H7 (cell line): ENCODE measurements at places on chromosomes 3 and 15. TPM values are rescaled to one million over a fixed set of nuclear protein-coding genes. Genes with fewer than 3 reads are reported as not detected.
A peak's percentile ranks its signal among the peaks of the same experiment; 100 is the strongest.

GRCh38 chr3:170367797-170368196 is 10.3 kb downstream of the SKIL start:
- DNase-seq = no peak

DNA sequence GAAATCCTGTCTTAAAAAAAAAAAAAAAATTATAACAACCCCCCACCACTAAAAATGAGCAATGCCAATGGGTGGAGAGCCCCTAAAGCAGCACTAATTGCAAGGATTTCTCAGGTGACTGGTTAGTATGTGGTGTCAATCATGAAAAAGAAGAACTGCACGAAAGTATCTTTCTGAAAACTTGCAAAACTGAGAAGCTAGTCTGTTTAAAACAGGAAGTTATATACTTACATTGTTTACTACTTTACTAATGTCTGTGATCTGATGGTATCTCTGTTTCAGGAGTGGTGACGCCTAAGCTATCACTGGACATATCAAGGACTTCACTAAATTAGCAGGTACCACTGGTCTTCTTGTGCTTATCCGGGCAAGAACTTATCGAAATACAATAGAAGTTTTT is at the start of gene CCR3:
TSS of gene CCR3 (plus strand) at position 341 of the 400 bp plus-strand sequence. CDS start 22,699 bp downstream, outside the sequence.
- DNase-seq = no peak

DNA sequence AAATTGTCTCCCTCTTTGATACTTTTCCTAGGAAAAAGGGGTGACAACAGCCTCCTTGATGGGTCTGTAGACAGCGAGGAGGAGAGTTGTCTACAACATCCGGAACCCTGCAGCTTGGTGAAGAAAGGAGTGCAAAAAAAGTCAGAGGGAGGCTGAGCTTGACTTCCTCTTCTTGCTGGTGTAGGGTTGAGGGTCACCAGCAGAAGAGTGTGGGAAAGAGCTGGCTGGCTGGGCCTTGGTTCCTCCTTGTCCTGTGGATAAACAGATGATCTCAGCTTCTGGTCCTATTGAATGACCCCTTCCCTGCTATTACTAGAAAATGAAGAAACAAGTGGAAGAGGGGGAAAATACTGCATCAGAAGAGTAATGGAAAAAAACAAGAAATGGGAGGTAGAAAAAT is 20.4 kb downstream of the SLC7A14 start:
- DNase-seq = no peak

GRCh38 chr3:25007974-25008658 is 419.9 kb upstream of the RARB start:
- no peak for DNase-seq

DNA sequence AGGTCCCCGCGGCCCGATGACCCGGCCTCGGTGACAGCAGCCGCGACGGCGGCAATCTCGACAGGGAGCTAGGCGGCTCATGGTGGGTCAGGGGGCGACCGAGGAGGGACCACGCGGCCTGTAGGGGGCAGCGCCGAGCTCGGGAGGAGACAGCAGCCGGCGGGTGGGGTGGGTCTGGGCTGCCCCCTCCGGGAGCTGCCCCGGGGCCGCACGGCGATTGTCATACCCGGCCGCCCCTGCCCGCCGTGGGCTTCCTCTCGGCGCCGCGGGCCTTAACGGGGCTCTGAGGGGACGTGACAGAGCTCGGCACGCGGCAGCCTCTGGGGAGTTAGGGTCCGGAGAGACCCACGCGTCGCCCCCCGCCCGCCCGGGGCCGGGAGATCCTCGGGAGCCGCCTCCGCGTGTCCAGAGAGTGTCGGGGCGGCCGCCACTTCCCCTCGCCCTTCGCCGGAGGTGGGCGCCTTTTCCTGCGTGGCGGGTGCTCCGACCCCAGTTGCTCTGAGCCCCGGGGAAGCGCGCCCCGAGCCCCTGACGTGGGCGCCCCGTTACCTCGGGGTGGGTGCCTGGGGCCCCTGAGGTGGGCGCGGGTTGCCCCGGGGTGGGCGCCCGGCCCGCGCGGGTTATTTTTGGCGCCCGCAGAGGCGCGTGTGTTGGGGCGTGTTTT is 539 bp upstream of the PLCL2 start:
- DNase-seq = peak; percentile 98

- no peak for DNase-seq
Measured at GRCh38 chr3:64327100-64327804, 102.0 kb upstream of the PRICKLE2 start.

DNA sequence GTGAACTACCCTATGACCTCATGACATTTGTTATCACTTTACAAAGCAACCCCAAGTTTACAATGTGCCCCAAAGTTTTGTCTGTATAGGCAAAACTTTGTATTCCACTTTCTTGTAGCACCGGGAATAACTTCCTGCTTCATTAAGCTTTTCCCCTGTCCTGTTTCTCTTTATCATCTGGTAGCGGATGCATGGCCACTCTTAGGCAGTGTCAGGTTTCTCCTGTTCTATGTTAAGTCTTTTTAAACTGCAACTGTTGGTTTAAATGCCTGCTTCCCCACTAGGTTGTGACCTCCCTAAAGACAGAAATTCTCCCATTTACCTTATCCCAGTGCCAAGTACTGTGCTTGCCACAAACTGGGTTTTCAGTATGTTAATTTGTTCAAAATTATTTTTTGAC is 433.6 kb upstream of the DPH6 start:
- no peak for DNase-seq

GRCh38 chr3:64109438-64109837 is 86.1 kb upstream of the PSMD6 start:
- DNase-seq = no peak

DNA sequence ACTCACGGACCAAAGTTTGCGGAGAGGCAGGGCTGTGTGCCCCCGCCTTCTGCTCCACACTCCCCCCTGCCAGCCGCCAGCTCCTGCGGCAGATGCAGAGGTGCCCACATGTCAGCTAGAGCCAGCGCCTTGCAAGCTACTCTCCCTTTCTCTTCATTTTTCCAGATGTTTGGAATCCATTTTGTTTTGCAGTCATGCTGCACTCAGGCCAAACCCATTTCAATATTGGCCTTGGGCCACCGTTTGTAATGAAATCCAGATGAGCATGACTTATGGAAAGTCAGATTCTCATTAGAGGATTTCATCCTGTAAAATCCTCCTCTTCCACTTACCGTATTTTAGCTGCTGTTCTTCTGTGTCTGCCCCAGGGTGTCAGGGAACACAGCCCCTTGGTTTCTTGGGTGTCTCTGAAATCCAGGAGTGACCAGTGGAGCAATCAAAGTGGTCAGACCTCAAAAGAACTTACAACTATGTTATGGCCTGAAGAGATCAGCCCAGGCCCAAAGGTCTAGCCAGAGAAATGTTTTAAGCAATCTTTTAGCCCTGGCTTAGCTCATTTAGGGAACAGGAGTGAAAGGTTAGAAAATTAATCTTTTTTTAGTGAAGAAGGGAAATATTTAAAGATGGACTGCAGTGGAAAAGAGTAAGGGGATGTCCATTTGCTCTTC is 65.8 kb downstream of the AAGAB start:
- DNase-seq = no peak

DNA sequence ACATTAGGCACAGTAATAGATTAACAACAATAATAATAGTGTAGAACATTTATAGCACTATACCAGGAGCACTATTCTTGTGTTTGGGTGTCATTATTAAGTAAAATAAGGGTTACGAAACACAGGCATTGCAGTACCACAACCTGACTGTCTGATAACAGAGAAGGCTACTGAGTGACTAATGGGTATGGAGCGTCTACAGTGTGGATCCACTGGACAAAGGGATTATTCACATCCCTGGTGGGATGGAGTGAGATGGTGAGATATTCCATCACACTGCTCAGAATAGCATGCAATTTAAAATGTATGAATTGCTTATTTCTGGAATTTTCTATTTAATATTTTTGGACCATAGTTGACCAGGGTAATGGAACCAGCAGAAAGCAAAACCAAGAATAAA is 18.2 kb downstream of the MINDY4B start:
- no peak for DNase-seq

DNA sequence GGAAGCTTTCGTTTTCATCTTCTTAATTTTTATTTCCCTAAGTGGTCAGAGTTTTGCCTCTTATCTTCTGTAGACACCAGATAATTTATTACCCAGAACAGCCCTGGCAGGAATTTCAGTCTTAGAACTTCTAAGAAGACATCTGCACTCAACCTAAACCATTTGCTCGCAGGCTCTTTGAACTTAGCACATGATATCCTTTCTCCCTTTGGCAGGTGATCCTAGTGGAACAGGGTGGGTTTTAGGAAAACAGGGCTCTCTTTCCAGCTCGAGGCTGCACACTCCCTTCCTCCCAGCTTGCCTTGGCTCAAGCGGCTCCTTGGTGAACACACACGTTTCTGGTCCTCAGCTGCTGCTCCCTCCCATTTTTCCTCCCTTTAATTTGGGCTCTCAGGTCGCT is 116.5 kb downstream of the THSD4 start:
- no peak for DNase-seq

DNA sequence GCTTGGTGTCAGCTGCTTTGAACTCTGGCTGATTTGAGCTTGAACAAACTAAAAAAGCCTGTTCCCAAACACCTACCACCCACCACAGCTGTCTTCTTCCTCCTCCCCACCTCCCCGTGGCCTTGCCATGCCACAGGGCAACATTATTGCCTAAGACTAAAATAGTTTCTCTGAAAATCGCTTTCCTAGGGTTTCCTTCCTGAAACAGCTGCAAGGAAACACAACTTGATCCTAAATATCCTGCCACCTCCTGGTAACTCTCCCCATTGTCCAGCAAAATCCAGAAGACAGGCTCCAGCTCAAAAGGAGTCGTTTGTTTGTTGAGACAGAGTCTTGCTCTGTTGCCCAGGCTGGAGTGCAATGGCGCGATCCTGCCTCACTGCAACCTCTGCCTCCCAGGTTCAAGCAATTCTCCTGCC is 193.9 kb upstream of the TPM1 start:
- DNase-seq = no peak

- DNase-seq = no peak
Measured at GRCh38 chr3:72144773-72145505, 360.0 kb upstream of the PROK2 start.

- no peak for DNase-seq
Measured at GRCh38 chr15:37824717-37825382, 109.6 kb upstream of the TMCO5A start.

DNA sequence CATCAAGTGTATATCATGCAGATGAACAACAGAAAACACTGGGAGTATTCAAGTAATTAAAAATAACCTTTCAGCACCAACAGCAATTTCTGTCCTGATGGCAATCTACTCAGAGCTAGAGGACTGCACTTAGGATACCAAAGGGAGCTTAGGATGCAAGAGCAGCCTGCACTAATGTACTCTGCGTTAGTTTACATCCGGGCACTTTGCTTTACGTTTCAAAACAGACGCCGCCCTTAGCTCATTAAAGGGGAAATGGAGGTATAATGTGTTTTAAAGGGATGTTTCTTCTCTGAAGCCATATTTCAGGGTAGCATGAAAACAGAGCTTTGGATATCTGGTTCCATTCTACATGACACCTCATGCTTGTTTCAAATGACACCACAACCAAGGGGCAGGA is 14.0 kb upstream of the B3GNT5 start:
- no peak for DNase-seq

DNA sequence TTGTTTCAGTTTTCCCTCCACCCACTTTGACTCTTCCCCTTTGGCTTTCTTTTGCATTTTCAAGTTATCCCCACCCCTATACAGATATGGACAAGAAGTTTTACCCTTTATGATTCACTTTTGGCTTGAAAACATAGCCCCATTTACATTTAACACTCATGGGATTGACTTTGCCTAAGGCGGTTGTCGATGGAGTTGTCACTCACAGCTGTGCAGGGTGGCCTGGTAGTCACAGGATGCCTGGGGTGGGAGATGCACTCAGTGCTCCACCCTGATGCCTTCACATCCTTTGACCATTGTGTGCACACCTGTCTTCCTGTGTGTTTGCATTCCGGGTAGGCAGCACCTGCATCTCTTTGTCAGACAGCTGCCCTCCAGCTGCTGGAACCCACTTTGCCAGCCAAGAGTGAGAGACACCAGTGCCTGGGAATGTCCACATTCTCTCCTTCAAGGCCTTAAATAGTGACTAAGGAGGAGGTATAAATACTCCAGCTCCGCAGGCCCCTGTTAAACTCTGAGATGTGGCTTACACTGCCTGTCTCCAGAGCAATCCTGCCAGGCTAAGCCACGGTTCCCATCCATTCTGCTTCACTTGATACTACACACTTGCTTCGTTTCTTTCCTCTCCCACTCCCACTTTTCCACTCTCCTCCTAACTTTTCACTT is 191.5 kb upstream of the SLC24A5 start:
- DNase-seq = no peak

GRCh38 chr3:49165771-49166751 is at the start of gene CCDC71:
Gene CCDC71, minus strand, starts transcription at chr3:49166331. Its CDS starts 2,123 bp downstream, at chr3:49164208.
- DNase-seq = peak; percentile 96

- no peak for DNase-seq
Measured at GRCh38 chr15:29226436-29227208, 43.0 kb downstream of the NSMCE3 start.

DNA sequence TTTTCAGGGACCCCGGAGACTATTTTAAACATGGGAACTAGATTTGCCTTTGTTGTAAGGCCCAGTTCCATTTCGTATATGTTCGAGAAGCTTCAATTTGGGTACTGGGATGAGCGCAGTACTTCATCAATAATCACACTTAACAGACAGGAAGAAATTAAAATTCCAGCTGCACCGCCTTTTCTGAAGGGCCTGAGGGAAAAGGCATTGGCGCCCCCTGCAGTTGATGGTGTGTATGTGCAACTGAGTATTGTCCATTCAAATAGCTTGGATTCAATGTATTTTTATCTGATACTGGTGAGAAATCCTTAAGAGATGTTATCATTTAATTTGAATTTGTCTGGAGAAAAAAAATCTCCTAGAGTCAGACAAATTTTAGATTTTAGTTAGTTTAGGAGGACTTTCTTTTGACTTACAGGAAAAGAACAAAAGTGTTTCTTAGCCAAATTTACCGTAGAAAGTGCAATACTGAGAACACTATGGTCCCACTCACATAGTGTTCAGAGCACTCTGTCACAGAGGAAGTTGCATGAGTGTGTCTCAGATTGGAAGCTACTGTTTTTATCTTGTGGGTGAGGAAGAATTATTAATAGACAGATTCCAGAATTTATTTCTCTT is 5.4 kb upstream of the ALDH1A2 start:
- peak; percentile 35 for DNase-seq

DNA sequence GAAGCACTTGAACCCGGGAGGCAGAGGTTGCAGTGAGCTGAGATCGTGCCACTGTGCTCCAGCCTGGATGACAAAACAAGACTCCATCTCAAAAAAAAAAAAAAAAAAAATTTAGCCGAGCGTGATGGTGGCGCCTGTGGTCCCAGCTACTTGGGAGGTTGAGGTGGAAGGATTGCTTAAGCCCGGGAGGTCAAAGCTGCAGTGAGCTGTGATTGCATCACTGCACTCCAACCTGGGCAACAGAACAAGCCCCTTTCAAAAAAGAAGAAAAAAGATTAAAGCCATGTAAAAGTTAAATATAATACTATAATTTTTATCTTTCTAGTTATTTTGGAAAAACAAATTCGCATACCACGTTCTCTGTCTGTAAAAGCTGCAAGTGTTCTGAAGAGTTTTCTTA is 61.9 kb upstream of the SKIL start:
- no peak for DNase-seq

GRCh38 chr3:193788189-193788991 is 195.4 kb downstream of the OPA1 start:
- DNase-seq = peak; percentile 87

The DOCK3 gene
- 2.0 and 3.2 TPM in 2 replicates for total RNA-seq

The MINAR1 gene
- 1.0 and 1.1 TPM in 2 replicates for total RNA-seq

The PRKCD gene
- total RNA-seq = 2.9 and 3.1 TPM in 2 replicates

The ACOX2 gene
- 2.9 and 4.2 TPM in 2 replicates for total RNA-seq

The SPATA12 gene
- 0.14 TPM in 1 of 2 replicates, not detected in the other for total RNA-seq

The GOLGA8S gene
- not detected in 2 replicates for total RNA-seq
